ENCODE measurements at places on chromosomes 2 and 18.

GRCh38 chr2:152359573-152360363 lies 24.8 kb downstream of the FMNL2 start:
- no peak for DNase-seq

DNA sequence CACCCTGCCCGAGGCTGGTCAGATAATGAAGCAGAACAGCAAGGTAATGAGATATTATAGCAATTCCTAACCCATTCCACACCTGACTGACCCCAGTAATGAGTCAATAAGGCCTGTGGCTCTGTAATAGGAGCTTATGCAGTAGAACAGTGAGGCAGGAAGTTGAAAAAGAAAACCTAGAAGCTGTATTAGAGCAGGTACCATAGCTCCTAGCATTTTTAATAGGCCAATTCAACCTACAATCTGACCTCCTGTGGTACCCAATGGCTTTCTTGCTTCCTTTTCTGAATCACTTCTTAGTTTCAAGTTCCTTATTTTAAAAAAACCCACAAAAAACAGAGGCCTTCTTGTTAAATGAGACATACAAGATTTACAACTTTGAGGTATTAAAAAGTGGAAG lies 43.6 kb upstream of the MAP2 start:
- DNase-seq: no peak

DNA sequence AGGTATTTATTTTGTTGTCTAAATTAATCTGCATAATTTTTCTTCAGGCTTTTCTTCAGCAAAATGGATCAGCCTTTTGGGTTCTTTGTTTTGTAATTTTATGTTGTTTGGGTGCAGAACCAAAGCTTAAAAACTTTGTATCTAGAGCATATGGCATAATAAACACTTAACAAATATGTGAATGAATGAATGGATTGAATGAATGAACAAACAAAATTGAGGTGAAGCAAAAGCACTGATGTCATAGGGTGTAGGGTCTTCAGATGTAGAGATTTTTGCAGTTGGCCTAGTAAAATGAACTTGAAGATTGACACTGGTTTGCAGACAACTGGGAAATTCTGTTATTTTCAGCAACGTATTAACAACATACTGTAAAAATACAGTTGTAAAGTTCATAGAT lies 17.3 kb downstream of the VAPA start:
- no peak for DNase-seq

GRCh38 chr18:56902653-56903052 lies 244.2 kb upstream of the BOD1L2 start:
- DNase-seq: no peak

DNA sequence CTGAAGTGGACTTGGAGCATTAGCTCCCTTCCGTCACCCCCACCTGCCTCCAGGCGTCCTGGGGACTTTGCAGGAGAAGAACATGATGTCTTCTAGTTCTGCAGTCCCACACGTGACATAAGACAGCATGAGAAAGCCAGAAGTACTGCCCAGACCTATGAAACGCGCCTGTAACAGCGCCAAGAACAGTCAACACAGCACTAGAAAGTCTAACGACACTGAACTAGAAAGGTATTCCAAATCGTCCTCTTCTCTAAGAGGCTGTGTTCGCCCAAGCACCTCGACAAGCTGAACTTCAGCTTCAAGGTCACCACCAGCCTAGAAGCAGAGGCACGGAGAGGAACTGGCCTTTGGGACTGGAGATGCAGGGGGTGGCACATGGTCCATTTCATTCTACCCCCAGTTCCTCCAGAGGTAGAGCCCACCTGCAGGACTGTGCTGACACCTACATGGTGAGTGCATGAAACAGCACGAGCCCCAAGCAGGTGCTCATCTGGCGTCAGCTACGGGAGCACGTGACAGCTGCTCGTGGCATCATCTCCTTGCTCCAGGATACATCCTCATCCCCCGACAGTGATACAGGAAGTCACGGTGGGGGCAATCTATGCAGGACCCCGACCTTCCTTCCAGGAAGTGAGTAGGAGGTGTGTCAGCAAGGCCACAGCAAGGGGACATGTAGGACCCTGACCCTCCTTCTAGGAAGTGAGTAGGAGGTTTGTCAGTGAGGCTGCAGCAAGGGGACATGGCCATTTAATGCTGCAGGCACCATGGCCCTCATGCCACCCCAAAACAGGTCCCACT lies 3.7 kb downstream of the HDAC4 start:
- DNase-seq: no peak

GRCh38 chr2:100786297-100786658 lies 33.7 kb upstream of the NPAS2 start:
- DNase-seq: peak; percentile 97

- no peak for DNase-seq
Observed at GRCh38 chr2:212814941-212815340, 276.3 kb upstream of the ERBB4 start.

DNA sequence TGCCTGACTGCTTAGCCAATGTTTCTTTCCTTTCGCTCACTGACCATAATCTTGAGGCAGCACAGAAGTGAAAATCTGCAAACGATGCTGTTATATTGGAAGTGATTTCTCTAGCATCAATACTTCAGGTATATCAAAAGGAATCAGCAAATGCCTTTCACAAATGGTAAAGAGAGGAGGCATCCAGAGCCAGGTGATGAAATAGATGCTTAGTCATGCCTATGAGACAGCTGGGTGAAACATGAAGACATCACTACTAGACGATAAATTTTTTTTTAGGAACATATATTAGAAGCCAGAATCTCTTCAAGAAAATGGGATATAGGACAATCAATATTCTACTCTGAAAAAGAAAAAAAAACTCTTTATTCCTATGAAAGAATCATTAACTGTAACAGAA lies 249.2 kb upstream of the SLC39A10 start:
- DNase-seq: peak; percentile 26

- no peak for DNase-seq
Observed at GRCh38 chr2:71125506-71126294, 4.3 kb downstream of the MCEE start.

DNA sequence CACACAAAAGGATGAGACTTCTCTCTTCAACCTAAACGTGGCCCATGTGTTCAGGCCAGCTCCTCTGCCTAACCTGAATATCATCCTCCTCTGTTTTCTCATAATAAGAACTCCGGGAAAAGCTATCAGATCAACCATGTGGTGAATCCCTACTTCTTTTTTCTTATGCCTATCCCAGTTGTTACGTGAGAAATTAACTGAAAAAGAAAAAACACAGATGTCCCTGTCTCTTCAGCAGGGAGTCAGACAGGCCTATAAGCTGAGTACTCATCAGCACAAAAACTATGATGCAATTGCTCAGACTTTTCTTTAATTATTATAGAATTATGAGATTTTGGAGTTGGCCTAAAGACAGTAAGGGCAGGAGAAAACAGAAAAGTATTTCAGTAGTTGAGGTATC lies 613.0 kb upstream of the FSHR start:
- DNase-seq: no peak

DNA sequence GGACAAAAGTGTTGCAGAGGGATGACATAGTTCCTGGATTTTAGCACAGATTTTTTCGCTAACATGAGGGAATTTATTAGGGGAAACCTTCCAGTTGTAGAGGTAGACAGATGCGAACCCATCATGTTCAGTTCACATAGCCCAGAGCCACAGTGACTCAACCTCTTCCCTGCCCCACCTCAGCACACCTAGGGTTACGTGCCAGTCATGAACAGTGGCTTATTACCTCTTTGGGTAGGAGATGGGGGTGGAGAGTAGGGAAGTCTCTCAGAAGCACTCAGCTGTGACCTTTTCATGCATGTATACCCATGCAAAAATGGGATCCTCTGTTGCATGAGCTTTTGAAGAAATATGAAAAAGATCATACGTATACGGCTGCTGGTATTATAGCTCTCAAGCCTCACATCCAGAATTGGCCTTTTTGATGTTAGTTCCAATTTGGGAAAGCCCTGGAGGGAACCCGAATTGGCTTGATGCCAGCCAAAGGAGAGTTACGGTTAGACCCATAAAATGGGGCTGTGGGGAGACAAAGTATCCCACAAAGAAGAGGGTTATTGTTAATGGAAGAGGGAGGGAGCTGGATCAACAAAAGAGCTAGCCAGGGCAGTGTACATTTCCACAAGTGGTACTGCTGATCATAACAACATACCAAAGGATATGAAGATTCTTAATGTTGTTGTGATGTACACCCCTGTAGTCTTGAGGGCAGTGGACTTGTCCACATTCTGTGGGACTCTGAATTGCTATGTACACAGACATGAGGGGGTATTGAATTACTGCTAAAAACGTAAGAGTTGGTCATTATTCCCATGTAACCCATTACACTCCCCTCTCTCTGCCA lies 4.9 kb downstream of the TANC1 start:
- peak; percentile 36 for DNase-seq

DNA sequence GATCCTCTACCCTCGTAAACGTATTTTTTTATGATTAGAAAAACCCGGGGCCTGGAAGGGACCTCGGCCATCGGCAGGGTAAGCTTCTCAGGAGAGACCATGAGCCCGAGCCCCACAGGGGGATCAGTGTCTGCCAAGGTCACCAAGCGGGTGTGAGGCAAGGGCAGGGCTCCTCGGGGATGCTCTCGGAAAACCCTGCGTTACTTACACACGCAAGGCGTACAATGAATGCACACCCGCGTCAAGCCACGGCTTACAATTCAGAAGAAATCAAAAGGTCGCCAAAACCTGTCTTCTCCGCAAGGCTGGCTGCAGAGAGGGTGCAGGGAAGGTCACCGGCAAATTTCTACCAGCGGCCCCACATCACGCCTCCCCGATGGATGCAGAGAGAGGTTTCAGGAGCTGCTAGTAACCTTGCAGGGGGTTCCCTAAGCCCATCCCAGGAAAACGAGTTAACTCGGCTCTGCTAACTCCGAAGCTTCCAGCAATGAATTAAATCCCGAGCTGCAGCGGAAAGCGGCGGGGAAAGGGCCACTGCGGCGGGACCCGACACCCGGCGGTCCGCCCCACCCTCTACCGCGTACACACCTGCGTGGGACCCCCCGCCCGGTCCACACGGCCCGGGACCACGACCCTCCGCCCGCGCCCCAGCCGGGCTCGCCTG lies 638 bp downstream of the ST3GAL5 start:
- no peak for DNase-seq

DNA sequence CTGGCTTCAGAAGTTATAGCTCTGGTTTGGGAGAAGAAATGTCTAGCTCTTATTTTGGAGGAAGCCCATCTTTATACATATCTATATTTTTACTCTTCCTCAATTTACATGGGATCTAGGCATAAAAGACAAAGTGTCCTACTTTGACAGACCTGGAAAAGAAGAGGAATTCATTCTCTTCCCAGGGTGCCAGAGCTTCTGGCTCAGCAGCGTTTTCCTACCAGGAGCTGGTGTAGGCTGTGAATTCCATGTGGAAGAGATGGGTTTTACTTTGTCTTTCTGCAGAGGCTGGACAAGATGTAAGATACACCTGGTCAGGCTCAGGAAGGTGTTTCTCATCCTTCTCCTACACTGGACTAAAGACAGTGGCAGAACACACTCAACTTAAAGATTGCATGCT lies 50.2 kb upstream of the LYPD6B start:
- DNase-seq: no peak

DNA sequence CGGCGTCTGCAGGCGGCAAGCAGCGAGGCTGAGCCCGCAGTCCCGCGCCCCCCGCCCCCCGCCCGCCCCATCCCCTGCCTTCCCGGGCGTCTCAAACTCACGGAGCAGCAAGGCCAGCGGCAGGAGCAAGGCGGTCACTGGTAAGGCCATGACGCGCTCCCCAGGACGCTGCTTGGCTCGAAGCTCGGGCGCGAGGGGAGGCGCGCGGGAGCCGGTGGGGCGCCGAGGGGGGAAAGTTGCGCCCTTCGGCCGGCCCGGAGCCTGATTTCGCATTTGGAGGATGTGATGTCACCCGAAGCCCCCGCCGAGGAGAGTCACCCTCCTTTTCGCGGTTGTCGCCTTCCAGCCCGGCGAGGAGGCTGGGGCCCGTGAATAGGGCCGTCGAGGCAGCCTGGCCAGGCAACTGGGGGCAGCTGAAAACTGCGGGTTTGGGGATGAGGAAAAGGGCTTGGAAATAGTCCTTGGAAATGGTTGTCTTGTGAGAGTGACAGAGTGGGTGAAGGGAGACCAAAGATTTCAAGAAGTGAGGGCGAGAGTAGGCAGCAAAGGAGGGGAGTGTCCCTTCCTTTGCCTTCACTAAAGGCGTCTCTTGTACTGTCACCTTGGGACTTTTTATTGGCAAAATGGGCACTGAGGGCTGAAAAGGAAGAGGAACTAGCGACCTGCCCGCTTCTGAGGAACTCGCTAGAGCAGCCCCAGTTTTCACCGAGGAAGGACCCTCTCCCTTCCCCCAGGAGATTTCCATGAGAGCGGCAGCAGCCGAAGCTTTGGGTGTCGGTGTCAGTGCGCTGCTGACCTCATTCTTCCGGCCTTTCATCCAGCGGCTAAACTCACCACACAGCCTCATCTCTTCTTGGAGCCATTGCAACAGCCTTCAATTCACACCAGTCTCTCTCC lies at the start of gene CD8A:
Gene CD8A, minus strand, starts transcription at position 238 of the 897 bp plus-strand sequence. Its CDS starts 88 bp downstream, at position 150.
- no peak for DNase-seq

DNA sequence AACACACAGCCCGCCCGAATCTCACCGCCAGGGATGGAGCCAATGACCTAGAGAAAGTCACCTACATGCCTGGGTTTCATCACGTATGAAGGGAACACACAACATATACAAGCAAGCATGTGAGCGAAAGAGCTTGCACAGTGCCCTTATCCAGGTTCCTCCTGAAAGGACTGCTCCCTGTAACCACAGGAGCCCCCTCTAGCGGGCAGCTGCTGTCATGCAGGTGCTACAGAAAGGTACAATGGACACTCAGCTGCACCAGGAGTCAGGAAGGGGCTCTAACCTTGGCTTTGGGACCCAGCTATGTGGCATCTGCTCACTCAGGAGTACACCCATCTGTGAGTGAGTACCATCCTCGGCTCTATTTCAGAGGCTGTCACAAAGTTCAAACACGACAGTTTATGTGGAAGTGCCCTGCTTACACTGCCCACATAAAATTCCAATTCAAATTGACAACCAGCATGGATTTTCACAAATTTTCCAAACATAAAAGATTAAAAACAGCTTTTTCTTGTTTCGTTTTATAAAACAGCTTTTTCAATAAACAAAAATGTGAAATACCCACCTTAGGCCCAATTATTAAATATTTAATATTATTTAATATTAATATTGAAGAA lies 3.5 kb downstream of the NDUFA10 start:
- peak; percentile 25 for DNase-seq

GRCh38 chr2:190179754-190180312 lies 117.3 kb upstream of the MSTN start:
- DNase-seq: no peak

DNA sequence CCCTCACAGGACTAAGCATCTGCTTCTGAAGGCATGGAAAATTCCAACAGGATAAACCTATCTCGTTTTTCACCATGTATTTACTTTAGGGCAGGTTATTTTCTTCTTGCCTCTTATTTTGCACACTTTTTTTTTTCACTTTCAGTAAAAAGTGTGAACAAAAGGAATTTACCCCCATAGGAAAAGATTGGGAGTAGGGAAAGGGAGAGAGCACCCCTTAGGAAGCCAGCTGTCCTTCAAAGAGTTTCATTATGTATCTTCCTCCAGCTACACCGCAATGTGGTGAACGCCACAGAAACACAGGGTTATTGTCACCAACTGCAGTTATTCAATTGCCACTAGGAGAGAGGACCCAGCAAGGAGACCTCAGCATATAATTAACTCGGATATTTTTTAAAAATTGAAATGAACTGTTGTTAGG lies 286.2 kb upstream of the VRK2 start:
- DNase-seq: no peak

GRCh38 chr18:5964108-5964507 lies 68.8 kb upstream of the TMEM200C start:
- DNase-seq: no peak
